NCI-H510A treated with DMSO at 0.1 percent for 48 hours (cell line): ENCODE measurements at places on chromosomes 1 and 21.

- no peak for DNase-seq
Observed at GRCh38 chr1:37575692-37576091, 19.0 kb downstream of the DNALI1 start.

DNA sequence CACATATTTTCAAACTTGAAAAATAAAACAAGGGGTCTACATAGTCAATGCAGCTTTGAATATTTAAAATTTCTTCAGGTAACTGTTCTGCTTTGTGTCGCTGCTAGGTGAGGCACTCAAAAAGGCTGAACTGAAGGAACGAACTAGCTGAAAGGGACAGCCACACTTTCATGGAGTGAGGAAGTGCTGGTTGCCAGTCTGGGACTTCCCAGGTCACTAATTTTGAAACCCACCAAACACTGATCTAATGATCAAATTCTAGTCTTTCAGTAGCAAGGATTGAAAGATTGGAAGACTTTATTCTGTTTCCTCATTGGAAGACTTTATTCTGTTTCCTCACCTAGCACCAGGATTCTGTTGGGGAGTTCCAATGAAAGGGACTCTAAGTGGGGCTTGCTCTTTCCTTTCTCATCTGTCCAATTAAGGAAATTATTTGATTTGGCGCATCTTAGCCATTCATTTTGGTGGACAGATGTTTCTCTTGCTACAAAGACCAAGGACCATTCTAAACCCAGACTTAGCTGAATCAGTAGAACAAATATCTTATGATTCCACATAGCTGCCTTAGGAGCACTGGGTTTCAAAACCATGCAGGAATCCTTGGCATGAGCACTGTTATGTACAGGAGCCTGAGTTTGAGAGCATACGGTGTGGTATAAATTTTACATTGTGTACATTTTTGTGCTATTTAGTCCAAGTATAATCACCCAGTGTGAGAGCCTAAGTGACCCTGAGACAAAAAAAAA, 10.9 kb upstream of the ARID1A start:
- DNase-seq = no peak

GRCh38 chr1:158246650-158247049, 7.6 kb upstream of the CD1A start:
- DNase-seq = peak; percentile 4

GRCh38 chr21:27277110-27277509, 310.2 kb upstream of the ADAMTS5 start:
- DNase-seq = no peak

- DNase-seq = no peak
Observed at GRCh38 chr1:45206808-45207623, 611 bp upstream of the ZSWIM5 start.

DNA sequence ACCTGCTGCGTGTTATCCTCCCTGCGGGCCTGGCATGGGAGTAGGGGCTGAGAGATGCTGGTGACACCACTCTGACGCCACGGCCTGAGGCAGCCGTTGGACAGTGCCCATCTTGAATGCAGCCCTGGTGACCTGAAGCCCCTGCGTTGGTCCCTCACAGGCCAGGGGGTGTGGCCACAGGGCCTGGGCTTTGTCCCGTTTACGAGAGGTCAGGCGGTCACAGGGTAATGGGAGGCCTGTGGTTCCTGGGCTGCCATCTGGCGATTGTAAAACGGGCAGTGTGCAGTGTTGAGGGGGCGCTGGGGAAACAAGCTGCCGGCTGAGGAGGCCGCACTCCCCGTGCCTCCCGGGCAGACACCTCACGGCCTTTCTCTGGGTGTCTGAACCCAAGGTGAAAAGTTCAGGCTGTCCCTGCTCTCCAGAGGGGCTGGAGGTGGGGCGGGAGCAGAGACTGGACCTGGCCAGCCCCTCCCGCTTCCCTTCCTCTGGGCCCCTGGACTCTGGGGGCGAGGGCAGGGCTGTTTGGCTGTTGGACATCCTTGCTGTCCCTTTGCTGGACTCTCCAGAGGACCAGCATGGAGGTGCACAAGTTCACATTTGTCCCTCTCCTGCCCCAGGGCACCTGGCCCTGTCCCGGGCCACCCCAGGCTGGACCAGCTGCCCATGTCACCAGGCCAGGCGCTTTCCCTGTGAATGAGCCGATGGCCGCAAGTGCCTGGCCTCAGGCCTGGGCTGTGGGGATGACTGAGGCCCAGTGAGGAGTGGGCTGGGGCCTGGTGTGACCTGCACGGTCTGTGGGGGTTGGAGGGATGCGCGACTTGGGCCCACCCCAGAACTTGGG, 42.4 kb downstream of the SKI start:
- no peak for DNase-seq

- no peak for DNase-seq
Observed at GRCh38 chr1:232766241-232766890, 38.9 kb upstream of the MAP10 start.

GRCh38 chr1:174815474-174815908, 184.3 kb upstream of the CACYBP start:
- DNase-seq = no peak

GRCh38 chr1:47703981-47704596, 266.2 kb downstream of the FOXD2 start:
- DNase-seq = no peak

GRCh38 chr1:56229186-56229585, 350.2 kb downstream of the PLPP3 start:
- DNase-seq = no peak

- no peak for DNase-seq
Observed at GRCh38 chr1:225950905-225951497, 10.0 kb upstream of the LEFTY2 start.

DNA sequence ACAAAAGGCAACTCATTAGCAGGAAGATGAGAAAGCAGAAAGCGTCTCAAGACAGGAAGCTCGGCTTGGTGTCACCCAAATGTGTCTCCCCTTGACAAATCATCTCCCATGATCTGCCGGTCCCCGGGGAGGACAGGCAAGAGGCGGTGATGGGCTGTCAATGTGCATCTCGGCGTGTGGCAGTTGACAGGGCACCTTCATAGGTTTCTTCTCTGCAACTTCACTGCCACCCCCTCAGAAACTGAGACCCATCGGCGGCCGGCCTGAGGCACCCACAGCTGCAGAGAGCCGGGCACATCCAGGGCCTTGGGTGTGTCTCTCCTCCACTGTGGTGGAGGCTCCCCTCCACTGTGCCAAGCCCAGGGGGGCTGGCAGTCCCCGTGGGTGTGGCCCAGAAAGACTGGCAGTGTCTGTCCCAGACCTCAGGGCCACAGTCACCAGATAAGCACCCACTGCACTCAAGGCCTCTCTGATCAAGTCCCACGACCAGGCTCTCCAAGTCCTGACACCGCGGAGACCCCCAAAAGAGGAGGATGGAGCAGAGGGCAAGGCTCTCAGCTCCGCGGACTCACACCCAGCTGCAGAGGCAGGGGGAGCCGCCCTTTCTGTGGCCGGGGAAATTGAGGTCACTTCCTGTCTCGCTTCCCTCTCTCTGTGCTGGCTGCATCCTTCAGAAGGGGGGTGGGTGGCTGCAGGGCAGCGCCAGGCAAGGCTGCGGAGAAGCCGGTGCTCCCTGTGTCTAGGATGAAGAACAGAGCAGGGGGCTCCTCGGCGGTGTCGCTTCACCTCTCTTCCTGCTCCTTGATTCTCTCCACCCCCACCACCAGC, 39.6 kb upstream of the LBR start:
- no peak for DNase-seq

- no peak for DNase-seq
Observed at GRCh38 chr1:21293537-21294265, 3.4 kb upstream of the ECE1 start.

DNA sequence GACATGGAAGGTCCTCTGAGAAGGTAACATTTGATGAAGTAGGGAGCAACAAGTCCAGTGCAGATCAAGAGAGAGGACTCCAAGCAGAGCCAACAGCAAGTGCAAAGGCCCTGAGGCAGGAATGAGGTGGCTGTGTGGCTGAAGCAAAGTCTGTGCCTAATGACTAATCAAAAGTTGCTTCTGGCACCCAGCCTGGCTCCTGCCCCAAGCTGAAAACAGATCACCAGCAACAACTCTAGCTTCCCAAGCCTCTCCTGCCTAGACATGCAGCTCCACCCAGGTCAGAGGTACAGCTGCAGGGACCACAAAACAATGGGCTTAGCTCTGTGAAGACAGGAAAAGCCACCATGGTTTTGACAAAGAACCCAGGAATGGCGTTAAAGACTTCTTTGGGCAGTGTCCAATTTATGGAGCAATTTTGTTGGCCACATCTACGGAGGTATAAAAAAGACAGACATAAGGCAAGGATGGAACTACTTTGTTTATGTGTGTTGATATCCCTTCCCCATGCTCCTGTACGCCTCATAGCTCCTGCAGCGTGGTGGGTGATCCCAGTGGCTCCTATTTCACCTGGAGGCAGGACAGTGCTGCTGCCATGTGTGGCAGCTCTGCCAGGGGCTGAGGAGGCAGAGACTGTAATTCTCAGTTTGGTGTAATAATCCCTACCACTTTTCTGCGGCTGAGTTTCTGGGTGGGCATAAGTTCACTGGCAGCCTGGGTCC, 26.4 kb upstream of the IGSF3 start:
- DNase-seq = no peak

GRCh38 chr1:207806531-207807325, 54.9 kb downstream of the CD46 start:
- DNase-seq = no peak

DNA sequence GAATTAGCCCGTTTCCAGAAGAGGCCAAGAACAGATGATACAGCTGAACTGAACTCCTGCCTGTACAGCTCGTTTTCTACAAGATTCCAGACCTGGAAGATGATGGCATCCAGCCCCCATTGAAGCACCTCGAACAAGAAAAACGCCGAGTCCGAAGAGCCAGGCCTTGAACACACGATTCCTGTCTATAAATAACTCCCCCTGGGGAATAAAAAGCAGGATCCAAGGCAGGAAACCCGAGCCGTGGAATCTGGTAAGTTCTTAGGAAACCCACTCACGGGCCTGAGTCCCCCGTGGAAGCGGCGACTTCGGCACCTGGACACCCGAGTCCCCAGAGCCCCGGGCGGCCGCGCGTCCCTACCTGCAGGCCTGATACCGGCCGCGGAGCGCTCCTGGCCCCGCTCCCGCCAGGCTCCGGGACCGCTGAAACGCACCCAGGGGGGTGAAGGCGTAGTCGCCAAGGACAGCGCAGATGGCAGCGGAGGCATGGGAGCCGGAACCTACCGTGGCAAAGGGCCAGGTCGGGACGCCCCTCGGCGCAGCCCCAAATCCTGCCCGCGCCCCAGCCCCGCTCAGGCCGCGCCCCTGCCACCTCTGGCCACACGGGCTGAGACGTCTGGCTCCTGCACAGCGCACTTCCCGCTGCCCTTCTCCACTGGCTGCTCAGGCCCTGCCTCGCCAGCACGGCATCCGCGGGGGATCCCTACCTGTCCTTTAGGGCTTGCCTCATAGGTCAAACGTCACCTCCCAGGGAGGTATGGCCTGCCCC, 14.0 kb upstream of the HLCS start:
- DNase-seq = peak; percentile 66

DNA sequence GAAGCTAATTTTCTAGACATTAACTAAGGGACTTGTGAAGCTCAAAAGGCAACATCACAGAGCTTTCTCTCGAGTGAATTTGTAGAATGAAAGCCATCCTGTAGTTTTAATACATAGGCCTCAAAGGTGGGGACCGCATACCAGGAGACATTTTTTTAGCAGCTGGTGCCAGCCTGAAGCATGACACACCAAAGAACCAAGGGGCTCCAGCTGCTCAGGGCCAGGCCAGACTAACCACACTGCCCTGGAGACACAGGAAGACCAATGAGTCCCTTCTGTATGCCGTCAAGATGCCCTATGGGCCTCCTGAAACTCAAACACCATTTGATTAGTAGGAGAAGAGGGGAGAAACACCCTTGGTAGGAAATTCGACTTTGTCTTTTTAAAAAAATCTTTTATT, 113.9 kb upstream of the CACNA1E start:
- DNase-seq = no peak

DNA sequence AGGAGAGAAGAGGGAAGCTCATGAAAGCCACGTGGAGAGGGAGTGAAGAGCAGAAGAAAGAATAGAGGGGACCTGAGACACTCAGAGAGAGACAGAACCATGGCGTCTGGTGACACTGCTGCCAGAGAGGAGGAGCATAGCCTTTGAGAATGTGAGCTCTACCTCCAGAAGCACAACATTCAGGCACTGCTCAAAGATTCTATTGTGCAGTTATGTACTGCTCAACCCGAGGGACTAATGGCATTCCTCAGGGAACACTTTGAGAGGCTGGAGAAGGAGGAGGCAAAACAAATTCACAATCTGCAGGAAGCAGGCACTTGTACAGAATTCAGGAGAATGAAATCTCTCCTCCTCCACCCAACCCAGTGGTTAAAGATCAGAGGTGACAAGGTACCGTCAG, 45.1 kb downstream of the BTBD8 start:
- no peak for DNase-seq

DNA sequence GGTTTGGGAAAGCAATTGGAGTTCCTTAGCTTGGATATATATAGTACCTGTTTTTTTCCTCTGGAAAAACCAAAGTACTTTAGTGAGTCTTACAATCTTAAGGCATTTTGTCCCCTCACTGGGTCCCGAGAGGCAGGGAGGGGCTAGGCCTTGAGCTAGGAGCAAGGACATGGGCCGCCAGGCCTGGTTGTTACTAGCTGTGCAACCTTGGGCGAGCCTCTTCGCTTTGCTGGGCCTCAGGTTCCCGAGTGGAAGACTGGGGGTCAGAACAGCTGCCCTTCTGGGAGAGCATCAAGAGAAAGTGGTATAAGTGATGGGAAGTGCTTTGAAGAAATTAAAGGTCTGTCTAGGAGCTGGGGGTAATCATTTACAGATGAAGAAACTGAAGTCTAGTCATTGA, 553.2 kb downstream of the KIF26B start:
- DNase-seq = no peak

DNA sequence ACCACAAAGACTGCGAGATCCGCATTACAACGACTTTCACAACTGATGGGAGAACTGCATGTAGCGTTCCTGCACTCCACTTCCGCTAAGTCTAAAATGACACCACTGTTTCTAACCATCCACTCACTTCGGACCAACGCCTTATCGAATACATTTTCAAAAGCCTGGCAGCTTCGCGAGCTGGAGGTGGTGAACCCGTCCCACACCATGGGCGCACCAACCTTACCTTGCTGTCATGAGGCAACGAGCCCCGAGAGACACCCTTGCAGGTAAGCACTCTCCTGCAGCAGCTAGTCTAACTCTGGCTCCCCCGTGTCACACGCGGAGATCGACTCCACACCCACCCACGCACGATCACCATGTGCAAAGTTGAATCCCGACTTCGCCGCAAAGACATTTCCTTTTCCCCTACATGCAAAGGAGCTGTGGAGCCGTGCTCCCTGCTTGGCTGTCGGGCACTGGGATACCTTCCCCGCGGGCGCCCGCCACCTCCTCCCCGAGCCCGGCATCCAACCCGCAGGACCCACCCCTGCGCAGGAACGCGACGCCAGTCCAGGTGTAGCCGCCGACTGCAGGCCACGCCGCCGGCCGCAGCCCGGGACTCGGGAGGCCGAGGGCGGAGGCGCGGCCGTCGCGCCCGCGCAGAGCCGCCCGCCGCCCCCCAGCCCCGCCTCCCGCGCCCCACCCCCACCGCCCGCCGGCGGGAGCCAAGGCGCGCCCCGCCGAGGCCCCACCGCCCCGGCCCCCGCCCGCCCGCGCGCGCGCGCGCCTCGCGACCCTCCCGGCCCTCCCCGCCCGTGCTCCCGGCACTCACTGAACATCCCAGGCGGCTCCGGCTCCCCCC, 629 bp downstream of the TAF5L start:
- DNase-seq = peak; percentile 47
